Upper lobe of left lung (tissue), 6 donors: ENCODE measurements at places on chromosomes 5 and 9. TPM values are rescaled to one million over a fixed set of nuclear protein-coding genes. Genes with fewer than 3 reads are reported as not detected.

The PAIP1 gene
- total RNA-seq, result 64.2 TPM

The PLPP6 gene
- total RNA-seq, result 7.6 TPM

The ITK gene
- 15.2 TPM for total RNA-seq

The CAMK2A gene
- not detected for total RNA-seq

GRCh38 chr5:165673499-165673898 is 2168.1 kb downstream of the MAT2B start:
- no peaks in the 10 kb centered on the region for H3K36me3 ChIP-seq
- no peaks in the 10 kb centered on the region for H3K27me3 ChIP-seq
- no peak overlapping the region for H3K4me3 ChIP-seq
- no peaks in the 10 kb centered on the region for H3K4me1 ChIP-seq

DNA sequence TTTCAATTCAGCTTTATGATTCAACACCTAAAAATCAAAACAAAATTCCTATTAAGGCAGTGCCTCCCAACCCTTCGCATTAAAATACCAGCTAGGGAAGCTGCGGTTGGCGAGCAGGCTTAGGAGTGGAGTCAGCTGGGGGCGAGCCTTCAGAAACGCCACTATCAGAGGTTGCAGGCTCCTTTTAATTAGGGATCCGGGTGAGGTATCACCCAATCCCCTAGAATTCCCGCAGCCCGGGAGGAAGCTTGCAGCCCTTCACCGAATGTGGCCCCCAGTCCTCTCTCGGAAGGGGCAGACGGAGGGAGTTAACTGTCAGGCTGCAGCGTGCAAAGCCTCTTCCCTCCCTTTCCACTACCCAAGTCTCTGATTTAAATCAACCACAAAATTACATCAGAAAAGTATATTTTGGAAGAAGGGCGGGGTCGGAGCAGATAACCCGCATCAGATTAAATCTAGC is 1.7 kb downstream of the STC2 start:
- peaks cover 64% of the 10 kb centered on the region for H3K4me1 ChIP-seq
- H3K4me3 ChIP-seq, result peak overlapping the region; percentile 51
- DNase-seq, result no peak
- H3K36me3 ChIP-seq, result no peaks in the 10 kb centered on the region
- H3K27me3 ChIP-seq, result no peaks in the 10 kb centered on the region

GRCh38 chr5:105146867-105147266 is 1584.3 kb upstream of the NUDT12 start:
- no peak overlapping the region for H3K27ac ChIP-seq
- DNase-seq, result no peak
- no peak overlapping the region for H3K4me3 ChIP-seq
- no peaks in the 10 kb centered on the region for H3K27me3 ChIP-seq
- no peaks in the 10 kb centered on the region for H3K36me3 ChIP-seq

DNA sequence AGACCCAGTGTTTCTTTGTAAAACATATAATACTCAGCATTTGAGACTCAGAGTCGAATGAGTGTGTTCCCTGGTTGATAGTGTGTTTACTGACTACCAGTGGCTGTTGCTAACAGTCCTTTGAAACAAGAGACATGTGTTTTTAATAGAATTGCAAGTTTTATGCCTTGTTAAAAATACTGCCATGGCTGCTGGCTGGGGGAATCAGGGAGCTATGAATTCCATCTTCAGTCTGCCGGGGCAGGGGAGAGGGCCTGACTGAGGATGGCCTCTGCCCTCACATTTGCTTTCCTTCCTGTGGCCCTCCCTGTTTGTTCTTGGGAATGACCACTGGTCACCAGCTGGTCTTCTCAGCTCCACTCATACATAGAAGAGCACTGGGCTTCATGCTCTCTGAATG is 63.8 kb downstream of the PDZD2 start:
- H3K4me3 ChIP-seq, result no peak overlapping the region
- H3K27ac ChIP-seq, result no peak overlapping the region
- DNase-seq, result no peak
- H3K4me1 ChIP-seq, result no peaks in the 10 kb centered on the region
- H3K36me3 ChIP-seq, result no peaks in the 10 kb centered on the region

DNA sequence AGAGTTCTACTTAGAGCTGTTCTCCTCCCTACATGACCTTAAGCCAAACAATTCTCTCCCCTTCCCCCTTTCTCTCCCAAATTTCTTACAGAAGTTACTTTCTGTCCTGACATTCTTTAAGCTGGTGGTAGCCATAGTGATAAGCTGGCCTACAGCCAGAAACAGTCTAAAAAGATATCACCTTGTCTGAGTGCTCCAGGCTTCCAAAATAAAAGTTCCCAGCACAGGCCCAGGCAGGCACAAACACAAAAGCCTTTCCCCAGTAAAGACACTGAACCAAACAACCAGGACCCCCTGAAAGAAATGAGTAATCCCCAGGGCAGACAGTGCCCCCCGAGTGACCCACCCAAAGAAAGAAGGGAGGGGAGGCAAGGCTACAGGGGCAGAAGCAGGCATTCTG is 19.2 kb downstream of the SIL1 start:
- H3K36me3 ChIP-seq, result no peaks in the 10 kb centered on the region
- DNase-seq, result no peak
- peaks cover 21% of the 10 kb centered on the region for H3K4me1 ChIP-seq
- H3K27ac ChIP-seq, result peak overlapping the region; percentile 16
- H3K4me3 ChIP-seq, result no peak overlapping the region
- H3K27me3 ChIP-seq, result no peaks in the 10 kb centered on the region

DNA sequence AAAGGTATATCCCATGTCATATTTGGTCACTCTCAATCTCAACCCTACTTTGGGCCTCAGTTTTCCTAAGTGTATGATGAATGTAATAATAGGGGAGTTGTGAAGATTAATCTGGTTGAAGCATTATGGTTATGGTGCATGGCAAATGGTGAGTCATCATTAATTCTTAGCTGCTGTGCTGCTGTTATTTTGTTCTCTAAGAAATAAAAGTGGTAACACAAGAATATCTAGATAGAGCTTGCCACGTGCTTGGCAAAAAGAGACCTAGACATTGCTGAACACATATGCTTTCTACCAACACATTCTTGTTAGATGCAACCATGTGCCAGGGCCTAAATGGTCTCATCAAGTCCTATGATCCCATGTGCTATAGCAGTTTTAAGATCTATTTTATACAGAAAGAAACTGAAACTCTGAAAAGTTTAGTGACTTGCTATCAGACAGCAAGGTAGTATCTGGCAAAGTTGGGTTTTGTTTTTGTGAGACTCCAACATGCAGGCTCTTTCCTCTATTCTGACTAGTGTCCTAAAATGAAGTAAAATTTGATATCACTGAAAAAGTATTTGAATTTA is 699.9 kb upstream of the MEF2C start:
- DNase-seq, result no peak
- no peak overlapping the region for H3K27ac ChIP-seq
- no peaks in the 10 kb centered on the region for H3K4me1 ChIP-seq
- no peaks in the 10 kb centered on the region for H3K36me3 ChIP-seq

DNA sequence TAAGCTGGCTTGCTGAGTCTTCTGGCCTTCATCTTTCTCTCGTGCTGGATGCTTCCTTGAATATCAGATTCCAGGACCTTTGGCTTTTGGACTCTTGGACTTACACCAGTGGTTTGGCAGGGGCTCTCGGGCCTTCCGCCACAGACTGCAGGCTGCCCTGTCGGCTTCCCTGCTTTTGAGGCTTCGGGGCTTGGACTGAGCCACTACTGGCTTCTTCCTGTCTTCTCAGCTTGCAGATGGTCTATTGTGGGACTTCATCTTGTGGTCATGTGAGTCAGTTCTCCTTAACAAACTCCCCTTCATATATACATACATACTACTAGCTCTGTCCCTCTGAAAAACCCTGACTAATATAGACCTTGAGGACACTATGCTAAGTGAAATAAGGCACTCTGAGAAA is 78.3 kb upstream of the SSBP2 start:
- H3K4me1 ChIP-seq, result no peaks in the 10 kb centered on the region
- no peak for DNase-seq
- H3K27ac ChIP-seq, result no peak overlapping the region
- no peaks in the 10 kb centered on the region for H3K36me3 ChIP-seq

- H3K27me3 ChIP-seq, result no peaks in the 10 kb centered on the region
- H3K36me3 ChIP-seq, result no peaks in the 10 kb centered on the region
- no peak overlapping the region for H3K27ac ChIP-seq
- DNase-seq, result no peak
- H3K4me1 ChIP-seq, result peaks cover 17% of the 10 kb centered on the region
- H3K4me3 ChIP-seq, result no peak overlapping the region
Observed at GRCh38 chr5:78650531-78650930, 2.0 kb upstream of the LHFPL2 start.

DNA sequence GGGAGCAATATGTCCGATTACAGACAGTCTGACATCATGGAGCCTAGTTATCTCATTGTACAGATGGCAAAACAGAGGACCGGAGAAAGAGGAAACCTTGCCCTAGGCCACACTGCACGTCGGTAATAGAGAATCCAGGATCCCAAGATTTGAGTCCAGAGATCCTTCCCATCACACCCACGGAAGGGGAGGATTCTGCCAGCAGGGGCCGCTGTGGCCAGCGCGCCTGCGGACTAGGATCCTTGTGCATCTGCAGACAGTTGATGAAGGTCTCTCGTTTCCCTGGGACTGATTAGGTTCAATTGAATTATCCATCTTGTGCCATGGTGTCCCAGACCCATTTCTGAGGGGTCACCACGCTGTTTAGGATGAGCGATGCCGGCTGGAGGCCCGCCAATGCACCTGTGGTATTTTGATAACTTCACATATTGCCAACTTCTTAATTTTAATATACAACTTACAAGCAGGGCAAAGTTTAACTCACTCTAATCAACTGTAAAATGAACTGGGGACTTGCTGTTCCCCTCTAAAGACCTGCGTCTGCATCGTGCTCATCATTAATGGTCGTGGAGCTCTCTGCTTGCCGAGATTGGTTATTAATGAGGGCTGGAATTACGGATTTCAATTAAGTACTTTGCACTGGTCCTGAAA is 592.7 kb upstream of the BRINP1 start:
- peak; percentile 91 for DNase-seq
- H3K4me3 ChIP-seq, result no peak overlapping the region
- H3K27me3 ChIP-seq, result no peaks in the 10 kb centered on the region
- H3K4me1 ChIP-seq, result peaks cover 12% of the 10 kb centered on the region
- H3K36me3 ChIP-seq, result no peaks in the 10 kb centered on the region

DNA sequence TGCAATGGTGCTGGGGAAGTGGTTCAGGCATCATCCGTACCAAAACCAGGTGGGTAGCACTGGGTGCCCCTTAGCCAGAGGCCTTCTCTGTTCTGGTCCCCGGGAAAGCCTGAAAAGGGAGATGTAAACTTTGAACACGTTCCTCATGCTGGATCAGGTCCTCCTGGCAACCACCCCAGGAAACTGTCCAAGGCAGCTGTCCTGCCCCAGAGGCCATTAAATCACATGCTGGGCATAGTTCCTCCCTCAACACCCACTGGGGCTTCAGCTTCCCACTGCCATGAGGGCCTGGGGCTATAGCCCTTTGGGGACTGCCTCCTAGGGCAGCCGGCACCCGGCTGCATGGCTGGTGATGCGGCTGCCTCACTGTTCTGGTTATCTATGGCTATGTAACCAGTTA is 228.9 kb upstream of the MVB12B start:
- H3K36me3 ChIP-seq, result no peaks in the 10 kb centered on the region
- H3K4me3 ChIP-seq, result no peak overlapping the region
- no peak for DNase-seq
- no peaks in the 10 kb centered on the region for H3K27me3 ChIP-seq
- no peaks in the 10 kb centered on the region for H3K4me1 ChIP-seq

DNA sequence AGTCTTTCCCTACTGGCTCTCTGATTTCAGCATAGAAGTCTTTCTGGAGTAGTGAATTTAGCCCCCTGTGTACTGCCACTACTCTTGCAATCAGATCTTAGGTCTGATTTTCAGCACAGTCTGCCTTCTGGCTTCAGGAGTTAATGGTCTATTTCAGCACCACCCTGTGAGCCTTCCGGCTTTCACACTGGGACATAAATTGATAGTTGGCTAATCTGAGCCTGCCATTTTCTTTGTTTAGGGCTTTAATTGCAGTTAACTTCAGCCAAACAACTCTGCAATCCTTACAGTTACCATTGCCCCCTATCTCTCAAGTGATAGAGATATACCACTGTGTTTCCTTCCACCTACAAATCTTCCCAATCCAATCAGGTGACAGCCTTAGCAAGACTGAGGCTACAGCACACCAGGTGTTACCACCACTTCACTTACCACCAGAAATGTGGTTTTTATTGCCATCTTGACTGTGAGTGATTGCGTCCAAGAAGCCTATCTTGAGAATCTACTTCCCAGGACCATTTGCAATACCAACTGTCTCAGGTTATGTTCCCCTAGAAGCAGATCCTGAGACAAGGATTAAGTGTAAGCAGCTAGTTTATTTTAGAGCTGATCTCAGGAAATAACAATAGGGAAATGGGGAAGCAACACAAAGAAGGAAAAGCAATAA is 51.9 kb upstream of the NEK6 start:
- no peaks in the 10 kb centered on the region for H3K36me3 ChIP-seq
- H3K4me3 ChIP-seq, result no peak overlapping the region
- no peak overlapping the region for H3K27ac ChIP-seq
- no peaks in the 10 kb centered on the region for H3K4me1 ChIP-seq
- DNase-seq, result no peak
- no peaks in the 10 kb centered on the region for H3K27me3 ChIP-seq

GRCh38 chr5:88886252-88886651 is 3.3 kb upstream of the MEF2C start:
- H3K27me3 ChIP-seq, result no peaks in the 10 kb centered on the region
- H3K36me3 ChIP-seq, result no peaks in the 10 kb centered on the region
- peaks cover 24% of the 10 kb centered on the region for H3K4me1 ChIP-seq
- H3K27ac ChIP-seq, result peak overlapping the region; percentile 49
- DNase-seq, result no peak
